ENCODE measurements at places on chromosomes 12 and 14.
A peak's percentile ranks its signal among the peaks of the same experiment; 100 is the strongest.

DNA sequence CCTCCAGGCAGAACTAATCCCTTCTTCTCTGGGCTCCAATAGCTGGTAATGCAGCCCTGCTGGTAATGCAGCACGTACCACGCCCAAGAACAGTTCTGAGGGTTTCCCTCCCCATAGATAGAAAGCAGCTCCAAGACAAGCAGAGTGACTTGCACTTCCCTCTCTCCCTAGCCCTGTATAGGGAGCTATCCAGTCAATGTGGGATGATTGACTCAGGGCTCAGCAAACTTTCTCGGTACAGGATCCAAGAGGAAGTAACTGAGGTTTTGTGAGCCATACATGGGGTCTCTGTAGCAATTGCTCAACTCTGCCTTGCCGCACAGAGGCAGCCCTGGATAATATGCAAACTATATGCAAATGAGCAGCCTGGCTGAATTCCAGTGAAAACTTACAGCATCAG is 15.5 kb upstream of the FKBP4 start:
- no peak for DNase-seq

DNA sequence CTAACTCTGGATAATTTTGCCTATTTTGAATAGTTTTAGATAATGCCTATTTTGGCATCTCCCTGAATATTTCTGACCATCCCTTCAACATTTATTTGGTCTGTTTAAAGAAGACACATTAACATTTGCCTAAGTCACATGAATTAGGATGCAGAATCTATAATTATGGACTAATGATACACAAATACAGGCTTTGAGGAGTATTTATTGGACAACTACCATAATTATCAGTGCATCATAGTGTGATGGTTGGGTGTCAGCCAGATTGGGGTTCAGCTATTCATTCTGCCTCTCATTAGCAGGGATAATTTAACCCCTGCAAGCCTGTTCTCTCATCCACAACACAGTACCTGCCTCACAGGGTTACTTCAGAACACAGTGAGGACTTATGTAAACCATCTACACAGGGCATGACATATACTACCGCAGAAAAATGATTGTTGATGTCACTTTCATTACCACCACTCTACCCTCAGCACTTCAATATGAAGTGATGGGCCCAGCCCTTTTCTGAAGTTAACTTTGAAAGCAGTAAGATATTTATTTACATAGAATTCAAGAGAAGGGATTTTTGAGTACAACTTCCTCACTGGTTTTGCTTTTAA is 14.4 kb downstream of the PRKCH start:
- DNase-seq = no peak

GRCh38 chr12:64780531-64781279 is 21.5 kb upstream of the GNS start:
- no peak for DNase-seq

GRCh38 chr14:80215081-80215480 is 3.8 kb upstream of the DIO2 start:
- no peak for DNase-seq

GRCh38 chr14:88825078-88825458 is 617 bp downstream of the TTC8 start:
- no peak for DNase-seq

DNA sequence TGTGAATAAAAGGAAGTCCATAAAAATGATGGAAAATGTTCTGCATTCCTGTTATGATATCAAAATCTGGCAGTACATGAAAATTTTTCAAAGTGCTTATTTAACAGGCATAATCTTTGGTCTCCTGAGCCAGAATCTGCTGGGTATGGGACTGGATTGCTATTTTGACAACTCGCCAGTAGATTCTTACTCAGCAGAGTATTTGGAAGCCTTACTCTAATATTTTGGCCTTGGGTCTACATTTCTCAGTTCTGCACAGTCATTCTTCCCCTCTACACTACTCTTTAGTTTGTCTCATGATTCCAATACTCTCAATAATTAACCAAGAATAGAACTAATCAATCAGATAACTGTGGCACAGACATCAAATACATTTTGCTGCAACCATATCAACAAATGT is 1.1 kb upstream of the SLCO1B1 start:
- no peak for DNase-seq

- DNase-seq = peak; percentile 39
Measured at GRCh38 chr12:124928095-124928911, 13.9 kb upstream of the UBC start.

DNA sequence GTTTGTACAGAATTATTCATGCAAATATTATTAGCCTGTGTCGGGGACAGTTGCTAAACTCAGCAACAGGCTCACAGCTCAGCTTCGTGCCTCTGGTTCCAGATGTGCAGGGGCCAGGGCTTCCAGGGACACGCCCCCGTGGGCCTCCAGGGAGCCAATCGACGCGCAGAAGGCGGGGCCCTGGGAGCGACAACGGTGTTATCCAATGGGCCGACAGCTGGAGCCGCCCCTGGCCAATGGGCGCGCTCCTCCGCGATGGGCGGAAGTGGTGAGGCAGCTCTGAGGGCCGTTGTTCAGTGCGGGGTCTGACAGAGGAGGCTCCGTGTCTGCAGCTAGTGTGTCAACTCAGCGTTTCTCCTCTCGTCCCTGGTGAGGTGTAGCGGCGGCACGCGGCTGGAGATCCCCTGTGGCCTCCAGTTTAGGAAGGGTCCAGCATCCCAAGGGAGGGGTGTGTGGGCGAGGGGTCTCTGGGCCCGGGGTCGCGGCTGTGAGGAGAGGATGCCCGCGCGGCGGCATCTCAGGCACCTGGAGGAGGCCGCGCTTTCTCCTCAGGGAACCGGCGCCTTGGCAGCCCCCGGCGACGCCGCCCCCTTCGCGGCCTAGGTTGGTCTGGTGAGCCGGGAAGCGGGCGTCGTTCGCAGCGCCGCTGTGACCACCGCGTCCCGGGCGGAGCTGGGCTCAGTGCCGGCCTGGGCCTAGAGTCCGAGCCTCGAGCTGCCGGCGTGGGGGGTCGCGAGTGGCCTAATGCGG is at the start of gene TRAFD1:
Gene TRAFD1, plus strand, starts transcription at position 311 of the 750 bp plus-strand sequence. CDS start 4,963 bp downstream, outside the sequence.
- DNase-seq = peak; percentile 97

GRCh38 chr12:39065455-39065854 is 160.1 kb upstream of the CPNE8 start:
- DNase-seq = no peak

DNA sequence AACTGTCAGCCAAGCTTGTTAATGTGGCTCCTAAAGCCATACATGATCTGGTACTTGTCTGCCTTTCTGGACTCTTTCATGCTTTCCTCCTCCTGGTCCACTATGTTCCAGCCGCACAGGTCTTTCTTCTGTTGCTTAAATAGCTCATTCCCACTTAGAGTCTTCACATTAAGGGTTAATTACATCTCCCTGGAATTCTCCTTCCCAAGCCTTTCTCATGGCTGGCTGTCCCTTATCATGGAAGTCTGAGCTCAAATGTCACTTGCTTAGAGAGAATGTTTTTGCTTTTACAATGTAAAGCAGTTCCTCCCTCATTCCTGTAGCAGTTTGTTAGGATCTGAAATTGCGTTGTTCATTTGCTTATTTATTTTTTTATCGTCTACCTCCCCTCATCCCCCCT is 199.6 kb downstream of the TRHDE start:
- DNase-seq = no peak

DNA sequence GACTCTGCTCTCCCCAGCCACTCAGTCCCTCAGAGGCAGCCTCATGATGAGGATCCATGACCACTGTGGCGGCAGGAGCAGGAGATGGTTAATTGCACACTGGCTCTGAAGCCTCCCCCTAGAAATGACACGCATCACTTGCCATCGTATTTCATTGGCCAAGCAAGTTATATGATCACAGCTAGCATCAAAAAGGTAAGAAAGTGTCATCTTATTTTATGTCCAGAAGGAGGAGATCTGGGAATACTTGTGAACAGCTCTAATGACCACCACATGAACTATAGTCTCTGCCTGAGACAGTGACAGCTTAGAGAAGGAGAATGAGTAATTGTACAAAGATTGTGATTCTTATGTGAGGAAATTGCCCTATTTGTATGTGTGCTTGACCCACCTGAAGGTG is 363.4 kb downstream of the NUAK1 start:
- DNase-seq = no peak

DNA sequence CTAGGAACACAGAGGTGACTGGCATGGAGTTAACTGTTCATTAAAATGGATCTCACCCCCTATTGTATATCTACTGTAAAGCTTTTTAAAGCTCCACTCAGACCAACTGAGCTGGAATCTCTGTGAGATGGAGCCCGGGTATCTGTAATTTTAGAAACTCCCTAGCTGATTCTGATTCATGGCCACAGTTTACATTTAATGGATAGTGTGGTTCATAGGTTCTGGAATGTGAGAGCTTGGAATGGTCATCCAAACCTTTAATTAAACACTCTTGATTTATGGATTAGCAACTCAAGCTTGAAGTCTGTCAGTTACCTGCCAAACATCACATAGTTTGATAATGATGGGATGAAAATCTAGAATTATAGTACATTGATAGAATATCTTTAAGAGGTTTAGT is 183.8 kb downstream of the SLC25A21 start:
- no peak for DNase-seq

DNA sequence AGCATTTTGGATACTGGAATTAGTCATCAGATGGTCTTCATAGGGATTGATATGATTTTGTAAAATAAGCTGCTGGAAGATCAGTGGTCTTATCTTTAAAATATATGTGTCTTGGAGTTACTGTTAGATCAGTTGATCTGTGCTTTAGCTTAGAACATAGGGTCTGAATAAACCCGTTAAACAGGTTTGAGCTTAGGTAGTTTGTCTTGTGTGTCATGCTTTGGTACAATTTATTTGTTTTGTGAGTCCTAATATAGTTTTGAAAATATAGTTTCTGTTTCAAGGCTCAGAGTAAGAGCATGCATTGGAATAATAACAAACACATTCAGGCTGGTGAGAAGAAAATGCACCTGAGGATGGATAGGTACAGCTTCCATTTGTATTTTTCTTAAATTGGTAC is 505.0 kb downstream of the SLC16A7 start:
- DNase-seq = no peak

- no peak for DNase-seq
Measured at GRCh38 chr12:114710151-114710550, 26.2 kb upstream of the TBX3 start.
